Neural crest cell (in vitro differentiated cells): ENCODE measurements at places on chromosomes 2 and 18. TPM values are rescaled to one million over a fixed set of nuclear protein-coding genes. Genes with fewer than 3 reads are reported as not detected.

GRCh38 chr2:185984670-185985069 is 246.1 kb downstream of the FSIP2 start:
- no peak overlapping the region for H3K4me3 ChIP-seq
- DNase-seq, result no peak
- H3K4me1 ChIP-seq, result peaks cover 3% of the 10 kb centered on the region
- no peaks in the 10 kb centered on the region for H3K36me3 ChIP-seq
- H3K27me3 ChIP-seq, result no peaks in the 10 kb centered on the region

DNA sequence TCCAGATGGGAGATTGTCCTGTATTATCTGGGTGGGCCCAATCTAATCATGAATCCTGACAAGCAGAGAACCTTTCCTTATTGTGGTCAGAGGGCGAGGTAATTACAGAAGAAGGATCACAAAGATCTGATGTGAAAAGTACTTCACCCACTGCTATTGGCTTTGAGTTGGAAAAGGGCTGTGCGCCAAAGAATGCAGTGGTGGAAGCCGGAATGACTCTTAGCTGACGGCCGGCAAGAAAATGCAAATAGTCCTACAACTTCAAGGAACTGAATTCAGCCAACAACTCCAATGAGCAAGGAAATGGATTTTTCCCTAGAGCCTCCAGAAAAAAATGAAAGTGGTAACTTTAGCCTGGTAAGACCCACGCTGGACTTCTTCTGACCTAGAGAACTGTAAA is 67.3 kb downstream of the CTNNA2 start:
- no peak overlapping the region for H3K4me3 ChIP-seq
- no peaks in the 10 kb centered on the region for H3K4me1 ChIP-seq
- H3K36me3 ChIP-seq, result no peaks in the 10 kb centered on the region

GRCh38 chr18:75010689-75011088 is 198.2 kb downstream of the PTGR3 start:
- DNase-seq, result no peak
- no peak overlapping the region for H3K27ac ChIP-seq
- peaks cover 4% of the 10 kb centered on the region for H3K36me3 ChIP-seq

DNA sequence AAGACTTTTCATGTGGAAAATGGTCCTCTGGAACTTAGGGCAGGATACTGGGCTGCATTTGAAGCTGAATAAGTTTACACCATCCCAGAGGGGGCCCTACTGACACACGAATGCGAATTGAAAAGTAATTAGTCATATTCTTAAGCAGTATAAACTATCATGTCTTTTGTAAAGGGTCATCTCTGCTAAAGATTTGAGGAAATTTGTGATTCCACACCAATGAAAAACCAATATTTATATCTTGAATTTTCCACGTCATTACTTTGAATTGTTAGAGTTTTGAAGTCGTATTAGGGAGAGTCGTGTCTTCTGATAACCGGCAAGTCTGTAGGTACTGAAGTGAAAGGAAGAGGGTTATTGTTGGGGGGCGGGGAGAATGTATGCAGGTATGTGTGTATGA is 4.1 kb upstream of the OTX1 start:
- peaks cover 83% of the 10 kb centered on the region for H3K27me3 ChIP-seq
- peaks cover 57% of the 10 kb centered on the region for H3K4me1 ChIP-seq
- H3K27ac ChIP-seq, result no peak overlapping the region
- H3K4me3 ChIP-seq, result peak overlapping the region; percentile 58

- no peak overlapping the region for H3K4me3 ChIP-seq
- peaks cover 31% of the 10 kb centered on the region for H3K4me1 ChIP-seq
- peak overlapping the region; percentile 73 for H3K27ac ChIP-seq
- H3K27me3 ChIP-seq, result no peaks in the 10 kb centered on the region
- peak; percentile 28 for DNase-seq
Observed at GRCh38 chr18:31206787-31207381, 44.2 kb upstream of the DSC1 start.

DNA sequence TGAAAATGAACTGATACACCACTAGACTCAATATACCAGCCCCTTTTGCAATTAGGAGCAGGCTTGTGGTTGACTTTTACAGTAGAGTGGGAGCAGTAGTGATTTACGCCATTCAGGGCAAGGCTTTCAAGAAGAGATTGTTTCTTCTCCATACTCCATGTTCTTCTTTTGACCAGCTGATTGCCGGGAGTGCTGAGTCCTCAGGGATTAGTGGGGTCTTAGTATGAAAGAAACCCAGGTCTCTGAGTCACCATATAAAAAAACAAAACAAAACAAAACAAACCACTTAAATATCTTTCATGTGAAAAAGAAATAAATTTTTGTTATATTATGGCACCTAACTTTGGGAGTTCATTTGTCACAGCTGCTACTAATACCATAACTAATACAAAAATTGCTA is 465.6 kb upstream of the TRIB2 start:
- H3K4me3 ChIP-seq, result no peak overlapping the region
- no peaks in the 10 kb centered on the region for H3K27me3 ChIP-seq
- H3K4me1 ChIP-seq, result peaks cover 8% of the 10 kb centered on the region
- no peak for DNase-seq
- H3K27ac ChIP-seq, result no peak overlapping the region
- no peaks in the 10 kb centered on the region for H3K36me3 ChIP-seq

- H3K27me3 ChIP-seq, result no peaks in the 10 kb centered on the region
- no peak overlapping the region for H3K4me3 ChIP-seq
- no peaks in the 10 kb centered on the region for H3K36me3 ChIP-seq
- DNase-seq, result no peak
- H3K27ac ChIP-seq, result no peak overlapping the region
Observed at GRCh38 chr18:3914109-3914508, 464.1 kb downstream of the TGIF1 start.

DNA sequence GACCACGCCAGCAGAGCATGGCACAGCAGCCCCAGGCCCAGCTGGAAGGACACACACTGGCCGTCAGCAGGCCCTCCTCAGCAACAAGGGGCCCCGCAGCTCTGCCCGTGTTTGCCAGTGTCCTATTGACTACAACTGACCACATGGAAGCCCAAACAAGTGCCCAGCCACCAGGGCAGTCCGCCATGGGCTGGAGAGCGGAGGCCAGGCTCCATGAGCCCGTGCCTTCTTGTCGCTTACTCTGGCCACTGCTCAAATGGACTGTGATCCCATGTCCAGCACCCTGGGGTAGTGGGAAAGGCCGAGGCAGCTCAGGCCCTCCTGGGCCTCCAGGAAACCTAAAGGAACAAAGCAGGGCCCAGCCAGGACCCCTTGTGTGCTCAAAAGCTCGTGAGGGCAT is 53.9 kb upstream of the TAF1B start:
- DNase-seq, result no peak
- H3K4me1 ChIP-seq, result peaks cover 11% of the 10 kb centered on the region
- H3K27me3 ChIP-seq, result no peaks in the 10 kb centered on the region

- H3K27me3 ChIP-seq, result no peaks in the 10 kb centered on the region
- H3K36me3 ChIP-seq, result peaks cover 13% of the 10 kb centered on the region
- H3K27ac ChIP-seq, result no peak overlapping the region
- no peak for DNase-seq
- no peak overlapping the region for H3K4me3 ChIP-seq
Observed at GRCh38 chr2:69390471-69390870, 3.4 kb upstream of the GFPT1 start.

DNA sequence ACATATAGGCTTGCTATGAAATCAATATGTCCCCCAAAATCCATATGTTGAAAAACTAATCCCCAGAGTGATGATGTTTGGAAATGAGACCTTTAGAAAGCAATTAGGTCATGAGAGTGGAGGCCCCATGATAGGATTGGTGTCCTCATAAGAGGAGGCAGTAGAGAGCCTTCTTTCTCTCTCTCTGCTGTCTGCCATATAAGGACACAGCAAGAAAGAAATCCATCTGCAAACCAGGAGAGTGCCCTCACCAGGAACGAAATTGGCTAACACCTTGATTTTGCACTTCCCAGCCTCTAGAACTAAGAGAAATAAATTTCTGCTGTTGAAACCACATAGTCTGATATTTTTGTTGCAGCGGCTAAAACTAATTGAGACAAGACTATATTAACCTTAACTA is 89.5 kb downstream of the NBAS start:
- no peaks in the 10 kb centered on the region for H3K27me3 ChIP-seq
- H3K4me3 ChIP-seq, result no peak overlapping the region
- no peak for DNase-seq
- no peaks in the 10 kb centered on the region for H3K4me1 ChIP-seq
- peaks cover 31% of the 10 kb centered on the region for H3K36me3 ChIP-seq

- H3K36me3 ChIP-seq, result no peaks in the 10 kb centered on the region
- H3K27me3 ChIP-seq, result peaks cover 27% of the 10 kb centered on the region
- H3K27ac ChIP-seq, result no peak overlapping the region
- H3K4me3 ChIP-seq, result no peak overlapping the region
Observed at GRCh38 chr2:30139131-30139870, 7.5 kb upstream of the YPEL5 start.

DNA sequence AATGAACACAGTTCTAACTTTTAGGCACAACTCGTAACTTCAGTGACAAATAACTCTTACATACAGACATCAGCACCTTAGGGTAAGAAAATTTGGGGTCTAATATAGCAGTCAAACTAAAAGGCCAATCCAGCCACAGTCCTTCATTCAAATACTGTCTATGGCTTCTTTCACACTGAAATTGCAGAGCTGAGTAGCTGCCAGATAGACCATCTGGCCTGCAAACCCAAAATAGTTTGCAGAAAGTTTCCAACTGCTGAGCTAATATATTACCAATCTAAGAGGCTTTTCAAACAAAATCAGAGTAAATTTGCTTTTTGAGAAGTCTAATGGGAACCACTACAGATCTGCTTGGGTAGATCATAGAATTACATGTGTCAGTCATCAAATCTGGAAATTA is 183.4 kb downstream of the GALR1 start:
- H3K4me1 ChIP-seq, result no peaks in the 10 kb centered on the region
- H3K27ac ChIP-seq, result no peak overlapping the region
- peaks cover 3% of the 10 kb centered on the region for H3K27me3 ChIP-seq
- peaks cover 9% of the 10 kb centered on the region for H3K36me3 ChIP-seq
- H3K4me3 ChIP-seq, result no peak overlapping the region

DNA sequence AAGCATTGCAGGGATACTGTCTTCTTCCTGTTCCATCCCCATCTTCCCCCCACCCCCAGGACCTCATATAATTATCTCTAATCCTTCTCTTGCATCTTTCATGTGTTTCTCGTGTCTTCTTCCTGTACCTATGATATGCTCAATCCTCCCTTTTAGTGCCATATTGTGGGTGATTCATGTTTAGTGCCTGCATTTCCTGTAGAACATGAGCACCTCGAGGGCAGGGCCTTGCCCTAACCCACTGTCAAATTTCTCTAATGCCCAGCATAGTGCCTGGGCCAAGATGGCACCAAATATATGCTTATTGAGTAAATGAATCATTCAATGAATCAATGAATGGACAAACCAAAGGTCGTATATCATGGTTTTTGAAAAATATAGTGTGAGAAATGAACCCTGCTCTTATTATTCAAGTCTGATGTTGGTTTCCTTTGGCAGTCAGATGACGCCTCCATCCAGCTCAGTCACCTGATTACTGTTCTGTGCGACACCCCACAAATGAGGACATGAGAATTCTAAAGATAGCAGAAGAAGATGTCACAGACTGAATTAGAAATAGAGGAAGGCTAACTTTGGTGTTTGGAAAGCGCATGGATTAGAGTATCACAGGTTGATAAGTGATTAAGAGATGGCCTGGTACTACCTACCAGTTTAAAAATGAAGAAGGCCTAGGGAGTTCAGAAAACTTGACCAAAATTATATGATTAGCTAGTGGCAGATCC is 278.4 kb downstream of the PRKCE start:
- peaks cover 3% of the 10 kb centered on the region for H3K4me1 ChIP-seq
- no peaks in the 10 kb centered on the region for H3K36me3 ChIP-seq
- H3K27me3 ChIP-seq, result no peaks in the 10 kb centered on the region
- no peak overlapping the region for H3K27ac ChIP-seq
- no peak for DNase-seq

GRCh38 chr2:23568626-23569190 is 183.7 kb downstream of the KLHL29 start:
- no peak for DNase-seq
- H3K36me3 ChIP-seq, result no peaks in the 10 kb centered on the region
- H3K27me3 ChIP-seq, result no peaks in the 10 kb centered on the region
- no peak overlapping the region for H3K4me3 ChIP-seq
- H3K27ac ChIP-seq, result no peak overlapping the region

DNA sequence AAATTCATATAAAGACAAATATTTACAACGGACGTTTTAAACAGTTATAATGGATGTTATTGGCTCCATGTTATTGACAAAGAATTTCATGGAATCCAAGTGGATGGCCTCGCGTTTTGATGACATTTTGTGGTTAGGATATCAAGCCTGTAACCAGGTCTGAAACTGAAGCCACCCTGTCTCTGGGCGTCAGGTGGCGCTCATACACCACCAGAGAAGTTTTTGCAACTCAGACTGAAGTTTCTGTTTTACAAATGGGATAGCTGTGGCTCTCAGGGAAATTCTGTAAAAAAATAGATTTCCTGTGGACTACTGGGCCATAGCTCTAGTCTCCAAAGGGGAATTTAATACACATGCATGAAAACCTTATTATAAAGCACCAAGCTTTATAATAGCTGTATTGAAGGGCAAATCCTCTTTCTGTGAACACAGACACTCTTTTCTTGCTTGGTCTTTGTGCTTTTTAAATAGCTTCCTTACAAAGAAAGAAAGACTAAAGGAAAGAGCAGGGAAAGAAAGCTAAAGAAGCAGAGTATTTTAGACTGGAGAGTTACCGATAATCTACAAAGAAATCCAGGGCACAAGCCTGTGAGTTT is 86.7 kb downstream of the C18orf54 start:
- peaks cover 4% of the 10 kb centered on the region for H3K36me3 ChIP-seq
- peaks cover 18% of the 10 kb centered on the region for H3K4me1 ChIP-seq
- no peak overlapping the region for H3K4me3 ChIP-seq
- DNase-seq, result peak; percentile 57
- no peaks in the 10 kb centered on the region for H3K27me3 ChIP-seq

DNA sequence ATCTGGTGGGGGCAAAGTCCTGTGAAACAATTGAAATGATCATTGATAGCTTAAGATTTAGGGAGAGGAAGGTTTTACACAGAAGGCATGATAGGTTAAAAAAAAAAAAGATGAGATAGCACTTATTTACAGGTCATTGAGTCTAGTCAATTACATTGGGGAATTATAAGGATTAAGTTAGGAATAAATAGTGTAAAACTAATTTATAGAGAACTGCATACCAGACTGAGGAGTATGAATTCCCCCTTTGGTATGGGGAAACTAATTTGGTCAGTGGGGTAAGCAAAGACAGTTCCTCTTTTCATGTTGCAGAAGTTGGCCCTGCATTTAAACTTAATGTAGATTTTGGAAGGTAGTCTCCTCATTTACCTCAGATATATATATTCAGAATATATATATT is 10.8 kb downstream of the GLS start:
- DNase-seq, result no peak
- peak overlapping the region; percentile 5 for H3K27ac ChIP-seq
- peaks cover 28% of the 10 kb centered on the region for H3K4me1 ChIP-seq
- H3K36me3 ChIP-seq, result peaks cover under 1% of the 10 kb centered on the region
- H3K4me3 ChIP-seq, result no peak overlapping the region

GRCh38 chr2:190649798-190650390 is 1.0 kb downstream of the NAB1 start:
- H3K27ac ChIP-seq, result peak overlapping the region; percentile 90
- H3K36me3 ChIP-seq, result no peaks in the 10 kb centered on the region
- H3K27me3 ChIP-seq, result peaks cover 17% of the 10 kb centered on the region
- H3K4me3 ChIP-seq, result peak overlapping the region; percentile 92
- DNase-seq, result no peak

IMPACT gene
- total RNA-seq, result 31.6 and 32.7 TPM in 2 replicates

GNLY gene
- not detected in 2 replicates for total RNA-seq

FLACC1 gene
- 0.77 and 1.0 TPM in 2 replicates for total RNA-seq

IL36B gene
- not detected in 2 replicates for total RNA-seq

OSR1 gene
- total RNA-seq, result 0.33 and 0.45 TPM in 2 replicates

AGXT gene
- total RNA-seq, result not detected in 2 replicates

ING5 gene
- total RNA-seq, result 61.9 and 63.4 TPM in 2 replicates

ACTR3 gene
- 172 and 173 TPM in 2 replicates for total RNA-seq
